ENCODE measurements at places on chromosomes 3 and 15.

DNA sequence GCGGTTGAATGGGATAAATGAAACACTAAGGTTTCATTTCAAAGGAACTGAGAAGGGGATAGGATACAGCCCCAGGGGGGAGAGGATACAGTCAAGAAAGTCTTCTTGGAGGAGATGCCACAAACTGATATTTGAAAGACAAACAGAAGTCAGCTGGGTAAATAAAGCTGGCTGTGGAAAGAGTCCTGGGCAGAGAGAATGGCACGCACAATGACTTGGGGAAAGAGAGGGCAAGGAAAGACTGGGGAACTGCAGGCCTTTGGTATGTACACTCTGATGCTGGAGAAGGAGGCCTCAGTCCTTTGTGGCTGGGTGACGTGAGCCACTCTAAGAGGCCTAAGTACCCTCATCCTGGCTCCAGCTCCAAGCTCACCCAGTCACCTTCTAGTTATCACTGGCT is 45.2 kb upstream of the LMCD1 start:
- DNase-seq = no peak

- no peak for DNase-seq
Measured at GRCh38 chr3:152305075-152305474, 36.3 kb downstream of the MBNL1 start.

DNA sequence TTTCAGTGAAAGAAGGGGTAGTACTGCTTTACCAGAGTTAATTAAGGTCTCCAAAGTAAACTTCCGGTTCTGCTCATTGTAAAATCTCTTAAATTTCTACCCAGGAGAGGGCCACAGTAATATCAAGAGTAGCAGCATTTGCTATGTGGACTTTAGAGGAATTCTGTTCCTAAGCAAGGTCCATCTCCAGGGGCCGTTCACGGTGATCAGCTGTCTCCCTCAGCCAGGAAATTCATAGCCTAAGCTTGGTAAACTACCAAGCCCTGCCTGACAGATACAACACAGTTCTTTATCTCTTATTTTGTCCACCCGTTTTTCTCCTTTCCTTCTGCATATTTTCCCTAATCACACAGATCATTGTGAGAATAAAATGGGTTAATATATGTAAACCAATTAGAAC is 2.3 kb downstream of the DUT start:
- DNase-seq = no peak

DNA sequence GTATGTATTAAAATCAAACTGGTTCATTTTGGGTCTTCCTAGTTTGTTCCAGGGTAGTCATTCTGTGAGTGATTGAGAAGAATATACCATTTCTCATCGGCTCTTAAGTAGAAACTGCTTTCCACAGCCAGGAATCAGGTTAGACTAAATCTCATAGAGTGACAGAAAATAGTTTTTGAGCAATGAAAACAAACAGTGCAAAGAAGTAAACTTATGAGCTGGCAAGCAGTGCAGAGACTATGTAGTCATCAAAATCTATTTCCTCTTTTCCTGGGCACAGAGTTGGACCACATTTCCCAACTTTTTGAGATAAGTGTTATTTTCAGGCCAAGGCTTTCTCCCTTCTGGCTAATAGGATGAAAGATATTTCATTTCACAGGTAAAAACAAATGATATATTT is 66.5 kb downstream of the UBE3A start:
- DNase-seq = no peak

- DNase-seq = no peak
Measured at GRCh38 chr3:63656786-63657185, 4.3 kb downstream of the SNTN start.

- DNase-seq = no peak
Measured at GRCh38 chr3:30135190-30135589, 471.2 kb upstream of the TGFBR2 start.

GRCh38 chr3:12227833-12228232 is 61.0 kb upstream of the PPARG start:
- DNase-seq = no peak

GRCh38 chr3:86887876-86888275 is 103.1 kb downstream of the VGLL3 start:
- no peak for DNase-seq

DNA sequence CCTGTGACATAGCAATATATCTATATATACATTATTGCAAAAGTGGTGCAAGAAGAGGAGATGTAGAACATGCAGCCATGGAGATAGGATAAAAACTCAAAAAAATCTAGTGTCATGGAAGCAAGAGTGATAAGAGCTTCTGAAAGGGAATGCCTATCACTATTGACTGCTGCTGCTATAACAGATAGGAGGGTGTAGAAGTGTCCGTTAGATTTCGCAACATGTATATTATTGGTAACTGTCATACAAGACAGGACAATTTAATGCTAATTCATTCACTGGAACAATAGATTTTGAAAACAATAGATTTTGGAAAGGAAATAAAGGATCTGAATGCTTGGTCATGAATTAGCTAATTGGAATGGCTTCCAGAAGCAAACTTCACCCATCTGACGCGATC is 224.5 kb downstream of the ZNF385D start:
- no peak for DNase-seq

DNA sequence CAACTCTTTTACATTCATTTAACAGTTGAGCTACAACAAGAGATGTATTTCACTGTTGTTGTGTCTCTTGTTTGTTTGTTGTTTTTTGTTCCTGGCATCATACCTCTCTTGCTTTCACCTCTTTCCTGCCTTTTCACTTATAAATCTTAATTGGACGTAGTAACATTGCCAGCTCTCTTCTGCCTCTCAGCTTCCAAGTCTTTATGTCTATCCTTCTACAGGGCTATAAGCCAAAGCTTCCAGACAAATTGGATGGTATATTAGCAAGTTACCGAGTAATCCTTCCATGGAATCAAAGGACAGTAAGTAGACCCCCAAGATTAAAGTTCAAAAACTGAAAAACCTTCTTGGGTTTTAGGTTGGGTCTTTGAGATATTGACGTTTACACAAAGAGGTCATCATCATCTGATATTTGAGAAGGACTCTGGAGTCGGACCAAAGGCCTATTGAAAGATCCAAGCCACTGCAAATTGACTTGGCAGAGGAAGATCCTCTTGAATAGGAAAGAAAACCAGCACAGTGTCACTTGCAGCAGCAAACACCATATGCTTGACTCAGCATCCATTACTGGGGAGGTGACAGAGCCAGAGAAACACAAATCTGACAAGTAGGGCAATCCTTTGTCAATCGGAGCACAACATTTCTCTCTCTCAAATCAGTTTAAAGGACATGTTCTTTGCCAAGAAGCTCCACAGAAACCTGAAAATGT is 648.5 kb upstream of the NR2F2 start:
- DNase-seq = no peak

DNA sequence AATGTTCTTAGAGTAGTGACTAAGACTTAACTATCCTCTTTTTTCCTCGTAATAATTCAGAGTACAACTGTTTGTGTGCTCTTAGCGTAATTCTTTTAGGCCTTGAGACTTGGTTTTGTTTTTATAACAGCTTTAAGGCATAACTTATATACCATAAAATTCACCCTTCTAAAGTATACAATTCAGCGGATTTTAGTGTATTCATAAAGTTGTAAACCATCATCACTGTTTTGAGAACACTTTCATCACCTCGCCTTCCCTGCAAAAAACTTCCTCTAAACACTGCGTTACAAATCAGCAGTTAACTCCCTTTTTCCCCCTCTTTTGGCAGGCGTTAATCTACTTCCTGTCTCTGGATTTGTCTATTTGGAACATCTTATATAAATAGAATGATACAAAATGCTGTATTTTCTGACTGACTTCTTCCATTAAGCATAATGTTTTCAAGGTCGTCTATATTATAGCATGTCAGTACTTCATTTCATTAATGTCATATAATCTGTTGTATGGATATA is 18.7 kb downstream of the DNAJC13 start:
- DNase-seq = no peak

- no peak for DNase-seq
Measured at GRCh38 chr3:118801899-118802298, 232.7 kb downstream of the IGSF11 start.
